ENCODE measurements at places on chromosomes 3 and 15.
A peak's percentile ranks its signal among the peaks of the same experiment; 100 is the strongest.

DNA sequence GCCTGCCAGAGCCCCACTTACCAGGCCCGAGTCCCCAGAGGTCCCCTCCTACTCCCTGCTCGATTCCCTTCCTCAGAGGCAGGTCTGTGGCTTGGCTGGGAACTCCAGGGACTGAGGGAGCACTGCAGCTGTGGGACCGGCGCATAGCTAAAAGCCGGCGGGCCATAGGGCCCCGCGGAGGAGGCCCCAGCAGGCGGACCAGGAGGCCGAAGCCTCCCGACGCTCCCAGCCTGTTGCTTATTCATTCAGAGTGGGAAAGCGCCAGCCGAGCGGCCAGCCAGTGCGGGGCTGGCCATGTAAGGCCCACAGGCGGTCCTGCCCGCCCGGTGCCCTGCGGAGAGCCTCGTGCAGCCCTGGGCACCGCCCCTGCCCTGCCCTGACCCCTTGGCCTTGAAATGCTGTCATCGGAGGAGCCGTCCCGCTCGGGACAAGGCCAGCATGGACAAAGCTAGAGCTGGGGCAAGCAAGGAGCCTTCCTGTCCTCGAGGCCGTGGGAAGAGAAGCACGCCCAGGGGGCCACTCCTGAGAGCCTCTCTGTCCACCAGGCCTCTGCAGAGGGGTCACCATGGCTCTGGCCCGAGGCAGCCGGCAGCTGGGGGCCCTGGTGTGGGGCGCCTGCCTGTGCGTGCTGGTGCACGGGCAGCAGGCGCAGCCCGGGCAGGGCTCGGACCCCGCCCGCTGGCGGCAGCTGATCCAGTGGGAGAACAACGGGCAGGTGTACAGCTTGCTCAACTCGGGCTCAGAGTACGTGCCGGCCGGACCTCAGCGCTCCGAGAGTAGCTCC is at the start of gene LOXL1:
LOXL1 (plus strand) TSS at position 244 of the 784 bp plus-strand sequence; CDS start at position 566, 322 bp downstream.
- peak; percentile 20 for DNase-seq

GRCh38 chr3:119891944-119892721 is 110.2 kb downstream of the NR1I2 start:
- peak; percentile 89 for DNase-seq

GRCh38 chr3:172138792-172139507 is 99.6 kb downstream of the FNDC3B start:
- peak; percentile 95 for DNase-seq

- DNase-seq: no peak
Measured at GRCh38 chr3:119104031-119104430, 41.9 kb upstream of the TEX55 start.

GRCh38 chr3:112391648-112392047 is 58.7 kb downstream of the CD200 start:
- DNase-seq: no peak

GRCh38 chr3:172713316-172713715 is 2.4 kb upstream of the NCEH1 start:
- no peak for DNase-seq

GRCh38 chr3:17946619-17947018 is 204.2 kb upstream of the TBC1D5 start:
- no peak for DNase-seq

DNA sequence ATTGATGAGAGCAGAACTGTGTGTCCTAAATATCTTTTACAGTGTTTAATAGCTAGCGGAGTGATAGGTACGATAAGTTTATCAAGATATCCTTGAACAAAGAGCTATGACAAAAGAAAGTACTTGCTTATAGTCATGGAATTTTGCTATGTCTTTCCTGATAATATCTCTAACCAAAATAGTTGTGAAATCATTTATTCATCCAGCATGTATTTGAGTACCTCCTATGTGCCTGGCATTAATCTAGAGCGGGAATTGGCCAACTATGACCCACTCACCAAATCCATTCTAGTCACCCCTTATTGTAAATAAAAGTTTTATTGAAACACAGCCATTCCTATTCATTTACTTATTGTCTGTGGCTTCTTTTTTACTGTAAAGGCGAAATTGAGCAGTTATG is 46.6 kb downstream of the ZFAND6 start:
- no peak for DNase-seq

DNA sequence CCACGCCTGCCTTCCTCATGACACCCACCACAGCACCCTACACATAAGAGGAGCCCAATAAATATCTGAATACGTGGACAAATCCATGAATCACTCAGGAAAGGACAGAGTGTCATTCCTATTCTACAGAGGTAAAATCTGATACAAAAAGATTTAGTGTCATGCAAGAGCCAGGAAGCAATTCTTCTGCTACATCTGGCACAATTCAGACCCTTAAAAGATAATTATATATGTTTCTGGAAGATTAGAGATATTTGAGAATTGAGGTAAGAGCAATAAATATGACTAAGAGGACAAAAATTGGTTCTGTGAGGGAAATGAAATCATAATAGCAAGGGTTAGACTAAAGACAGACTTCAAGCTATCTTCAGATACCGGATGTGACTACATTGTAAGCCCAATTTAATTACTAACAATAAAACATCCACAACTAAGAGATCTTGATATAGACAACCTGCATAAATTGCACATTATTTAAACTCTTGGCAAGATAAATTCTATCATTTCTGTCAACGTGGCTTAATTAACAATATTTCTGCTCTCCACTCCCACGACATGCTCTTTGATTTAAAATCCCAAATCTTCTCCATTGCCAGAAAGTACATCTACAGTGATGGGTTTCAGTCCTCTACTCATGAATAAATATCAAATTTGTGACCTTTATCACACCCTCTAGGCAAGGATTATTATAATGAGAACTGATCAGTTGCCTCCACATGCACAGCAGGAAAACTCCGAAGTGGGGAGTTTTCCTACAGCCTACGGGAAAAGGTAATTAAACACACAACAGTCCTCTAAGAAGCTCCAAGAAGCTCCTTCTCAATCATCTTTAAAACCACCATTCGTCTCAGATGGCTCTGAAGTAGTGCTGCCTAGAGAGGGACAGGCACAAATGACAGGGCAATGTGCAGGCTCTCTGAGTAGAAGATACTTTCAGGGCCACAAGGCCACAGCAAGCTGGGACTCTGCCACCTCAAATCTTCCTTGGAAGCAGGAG is 32.6 kb downstream of the MB21D2 start:
- DNase-seq: no peak

DNA sequence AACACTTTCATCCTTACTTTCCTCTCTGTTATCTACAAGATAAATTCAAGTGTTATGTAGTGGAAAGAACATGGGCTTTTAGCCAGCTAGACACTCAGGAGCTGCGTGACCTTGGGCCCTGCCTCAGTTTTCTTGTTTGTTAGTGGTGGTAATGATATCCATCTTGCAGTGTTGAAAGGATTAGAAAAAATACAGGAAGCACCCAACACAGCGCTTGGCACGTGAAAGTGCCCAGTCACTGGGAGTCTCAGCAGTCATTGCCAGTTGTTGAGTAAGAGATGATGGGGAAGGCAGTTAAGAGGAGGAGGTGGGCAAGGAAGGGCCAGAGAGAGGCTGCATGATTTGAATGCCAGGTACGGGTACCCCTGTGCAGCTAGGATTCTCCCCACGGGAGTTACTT is 5.3 kb downstream of the PDIA5 start:
- DNase-seq: no peak

GRCh38 chr3:114205541-114205940 is 26.7 kb upstream of the DRD3 start:
- DNase-seq: no peak

DNA sequence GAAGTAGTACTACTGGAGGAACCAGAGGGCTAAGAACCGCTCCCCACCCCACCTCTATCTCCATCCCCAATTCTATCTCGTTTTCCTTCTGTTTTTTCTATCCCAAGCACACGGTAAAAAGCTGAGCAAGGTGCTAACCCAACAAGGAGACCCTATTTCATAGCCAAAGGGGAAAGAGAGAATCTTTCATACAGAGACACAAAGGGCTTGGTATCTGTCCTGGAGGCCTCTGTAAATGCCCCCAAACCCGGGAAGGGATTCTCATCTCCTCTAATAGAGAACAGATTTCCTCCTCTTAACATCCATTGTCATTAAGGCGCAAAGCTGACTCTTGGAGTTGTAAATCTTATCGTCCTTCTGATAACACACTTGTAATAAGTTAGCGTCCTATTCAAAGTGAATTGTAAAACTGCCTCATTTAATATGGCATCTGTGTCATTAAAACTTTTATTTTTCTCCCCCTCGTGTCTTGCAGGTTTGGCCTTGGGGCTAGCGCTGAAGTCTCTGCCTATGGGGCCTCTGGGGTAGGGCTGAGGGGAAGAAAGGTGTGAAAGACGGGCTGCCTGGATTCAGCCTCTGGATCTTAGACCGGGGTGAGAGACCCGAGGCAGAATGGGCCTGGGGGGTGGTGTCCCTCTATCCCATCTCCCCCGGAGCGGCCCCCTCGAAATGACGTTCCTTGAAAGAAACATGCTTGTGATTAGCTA is 12.1 kb downstream of the NR2F2 start:
- DNase-seq: no peak

- DNase-seq: no peak
Measured at GRCh38 chr3:185696039-185696438, 109.9 kb downstream of the SENP2 start.

GRCh38 chr15:99504823-99505551 is 60.8 kb upstream of the MEF2A start:
- DNase-seq: no peak

GRCh38 chr3:156688632-156689452 is 14.5 kb downstream of the TIPARP start:
- DNase-seq: no peak

- DNase-seq: no peak
Measured at GRCh38 chr3:161351330-161351729, 20.0 kb downstream of the SPTSSB start.

DNA sequence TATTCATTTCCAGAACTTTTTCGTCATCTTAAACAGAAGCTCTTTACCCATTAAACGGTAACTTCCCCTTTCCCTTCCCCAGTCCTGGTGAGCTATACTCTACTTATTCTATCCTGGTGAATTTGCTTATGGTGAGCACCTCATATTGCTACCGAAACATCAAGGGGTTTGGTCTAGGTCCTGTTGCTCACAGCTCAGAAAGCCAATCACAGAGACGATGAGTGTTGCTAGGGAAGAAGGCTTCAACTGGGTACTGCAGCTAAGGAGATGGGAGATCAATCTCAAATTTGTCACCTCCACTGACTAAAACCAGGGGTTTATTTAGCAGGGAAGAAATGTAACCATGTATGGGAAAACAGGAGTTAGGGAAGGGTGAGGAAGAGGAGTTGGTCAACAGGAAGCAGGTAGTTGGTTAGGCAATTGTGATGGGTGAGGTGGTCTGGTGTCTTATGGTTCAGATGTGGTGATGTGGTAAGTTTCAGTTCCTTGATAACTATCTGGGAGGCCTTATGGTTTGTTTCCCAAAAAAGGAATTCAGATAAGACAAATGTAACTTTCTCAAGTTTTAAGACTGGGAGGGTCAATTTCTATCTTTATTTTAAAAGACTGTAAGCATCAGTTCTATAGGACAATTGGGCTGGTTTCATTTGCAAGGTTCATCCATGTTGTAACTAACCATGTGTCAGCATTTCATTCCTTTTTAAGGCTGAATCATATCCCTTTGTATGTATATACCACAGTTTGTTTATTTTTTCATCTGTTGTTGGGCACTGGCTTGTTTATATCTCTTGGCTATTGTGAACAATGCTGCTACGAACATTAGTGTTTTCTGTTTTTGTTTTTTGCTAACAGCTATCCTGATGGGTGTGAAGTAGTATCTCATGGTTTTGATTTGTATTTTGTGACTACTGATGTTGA is 24.3 kb downstream of the ARHGAP11B start:
- DNase-seq: peak; percentile 37

- no peak for DNase-seq
Measured at GRCh38 chr3:186141790-186142189, 32.9 kb upstream of the ETV5 start.

- no peak for DNase-seq
Measured at GRCh38 chr15:35445891-35446290, 100.1 kb downstream of the DPH6 start.

DNA sequence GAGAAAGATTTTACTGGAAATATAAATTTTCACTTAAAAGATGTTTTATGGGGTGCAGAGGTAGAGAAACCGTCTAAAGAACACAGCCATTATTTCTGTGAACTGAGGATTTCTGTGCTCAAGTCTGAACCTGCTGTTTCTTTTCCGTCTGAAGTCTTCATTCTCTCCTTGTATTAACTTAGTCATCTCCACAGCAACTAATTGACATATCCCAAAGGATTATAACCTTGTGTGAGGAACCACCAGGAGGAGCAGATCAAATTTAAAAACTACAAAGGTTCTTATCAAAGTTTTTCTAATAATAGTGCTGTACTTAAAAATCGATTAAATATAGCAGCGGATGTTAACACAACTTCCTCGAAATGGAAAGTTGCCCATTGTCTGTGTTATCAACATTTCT is 31.1 kb upstream of the ICE2 start:
- DNase-seq: no peak

DNA sequence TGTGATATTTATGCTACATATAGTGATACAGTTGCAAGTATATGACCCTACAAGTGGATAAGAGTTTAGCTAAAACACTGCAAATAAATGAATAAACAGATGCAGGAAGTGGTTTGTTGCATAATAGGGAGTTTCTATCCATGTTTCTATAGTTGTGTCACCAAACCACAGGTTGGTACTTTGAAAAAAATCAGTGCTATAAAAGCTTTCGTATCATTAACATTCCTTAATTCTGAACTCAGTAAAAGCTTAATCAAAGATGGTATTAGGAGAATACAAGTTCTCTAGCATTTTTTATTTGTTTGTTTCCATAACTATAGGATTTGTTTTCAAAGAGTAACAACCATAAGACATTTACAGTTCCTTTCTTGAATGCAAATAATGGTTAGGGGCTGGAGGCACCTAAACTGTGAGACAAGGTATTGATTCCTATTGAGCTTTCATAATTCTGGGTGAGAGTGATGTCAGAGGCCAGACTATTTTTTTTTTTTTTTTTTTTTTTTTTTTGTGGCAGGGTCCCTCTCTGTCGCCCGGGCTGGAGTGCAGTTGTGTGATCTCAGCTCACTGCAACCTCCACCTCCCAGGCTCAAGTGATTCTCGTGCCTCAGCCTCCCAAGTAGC is 29.6 kb downstream of the CPOX start:
- DNase-seq: no peak

DNA sequence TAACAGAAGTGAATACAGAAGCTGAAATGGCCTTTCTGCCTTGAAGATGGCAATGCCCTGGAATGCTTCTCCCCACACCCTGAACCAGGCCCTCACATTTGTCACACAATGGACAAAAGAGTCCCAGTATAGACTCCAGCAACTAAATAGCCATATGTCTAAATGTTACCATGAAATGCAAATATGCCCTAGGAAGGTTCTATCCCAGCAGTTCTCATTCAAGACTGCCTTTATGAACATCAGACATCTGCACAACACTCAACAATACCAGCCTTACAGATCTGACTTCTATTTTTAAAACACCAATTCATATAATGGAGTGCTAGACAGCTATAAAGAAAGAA is 7.9 kb downstream of the ITGB5 start:
- DNase-seq: peak; percentile 68

GRCh38 chr15:31004220-31004733 is 12.8 kb upstream of the MTMR10 start:
- DNase-seq: peak; percentile 67

DNA sequence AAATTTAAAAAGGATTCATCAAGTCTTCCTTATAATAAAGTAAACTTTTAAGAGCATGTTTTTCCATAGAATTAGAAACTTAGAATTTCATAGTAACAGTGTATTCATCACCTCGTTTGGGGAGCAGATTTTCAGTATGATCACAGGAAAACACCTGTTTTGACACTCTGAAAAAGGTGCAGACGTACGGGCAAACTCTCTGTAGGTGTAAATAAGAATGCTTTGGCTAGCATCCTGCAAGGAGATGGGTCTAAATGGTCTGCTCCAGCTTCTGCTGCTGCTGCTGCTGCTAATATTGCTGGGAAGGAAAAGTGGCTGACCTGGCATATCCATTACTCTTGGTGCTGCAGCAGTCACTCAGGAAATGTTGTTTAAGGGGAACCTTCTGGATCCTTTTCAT is 66.0 kb downstream of the MBNL1 start:
- no peak for DNase-seq

All from pons (tissue), 1 donor.